ENCODE measurements at places on chromosomes 5 and 9.

DNA sequence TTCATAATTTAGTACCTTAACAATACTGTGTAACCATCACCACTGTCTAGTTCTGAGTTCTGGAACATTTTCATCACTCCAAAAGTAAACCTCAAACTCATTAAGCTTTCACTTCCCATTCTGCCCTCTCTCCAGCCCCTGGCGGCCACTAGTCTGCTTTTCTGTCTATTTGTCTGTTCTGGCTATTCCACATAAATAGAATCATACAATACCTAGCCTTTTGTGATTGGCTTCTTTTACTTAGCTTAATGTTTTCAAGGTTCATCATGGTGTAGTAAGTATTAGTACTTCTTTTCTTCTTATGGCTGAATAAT lies 138.7 kb downstream of the RAPGEF6 start:
- no peak for DNase-seq

DNA sequence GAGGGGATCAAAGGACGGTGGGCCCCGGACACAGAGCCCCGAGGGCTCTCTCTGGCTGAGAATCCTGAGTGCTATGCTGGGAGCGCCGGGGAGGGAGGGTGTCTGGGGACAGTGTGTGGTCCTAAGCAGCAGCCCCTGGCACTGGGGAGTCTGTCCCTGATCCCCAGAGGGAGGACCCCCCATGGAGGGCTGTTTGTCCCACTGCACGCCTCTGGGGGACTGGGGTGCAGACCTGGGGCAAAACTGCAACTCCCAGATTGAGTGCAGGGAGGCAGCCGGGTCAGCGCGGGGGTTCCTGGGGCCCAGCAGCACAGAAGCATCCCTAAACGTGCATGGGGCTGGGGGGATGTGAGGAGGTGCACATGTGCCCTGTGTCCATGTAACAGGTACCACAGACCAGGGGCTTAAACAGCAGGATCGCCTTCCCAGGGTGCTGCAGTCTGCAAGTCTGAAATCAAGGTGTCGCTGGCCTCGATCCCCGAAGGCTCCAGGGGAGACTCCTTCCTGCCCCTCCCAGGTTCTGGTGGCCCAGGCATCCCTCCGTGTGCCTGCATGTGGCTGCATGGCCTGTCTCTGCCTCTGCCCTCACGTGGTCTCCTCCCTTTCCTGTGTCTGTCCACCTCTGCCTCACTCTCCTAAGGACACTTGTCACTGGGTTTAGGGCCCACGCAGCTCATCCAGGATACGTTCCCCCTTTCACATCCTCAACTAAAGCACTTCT lies 35.9 kb upstream of the IRX4 start:
- DNase-seq, result no peak

DNA sequence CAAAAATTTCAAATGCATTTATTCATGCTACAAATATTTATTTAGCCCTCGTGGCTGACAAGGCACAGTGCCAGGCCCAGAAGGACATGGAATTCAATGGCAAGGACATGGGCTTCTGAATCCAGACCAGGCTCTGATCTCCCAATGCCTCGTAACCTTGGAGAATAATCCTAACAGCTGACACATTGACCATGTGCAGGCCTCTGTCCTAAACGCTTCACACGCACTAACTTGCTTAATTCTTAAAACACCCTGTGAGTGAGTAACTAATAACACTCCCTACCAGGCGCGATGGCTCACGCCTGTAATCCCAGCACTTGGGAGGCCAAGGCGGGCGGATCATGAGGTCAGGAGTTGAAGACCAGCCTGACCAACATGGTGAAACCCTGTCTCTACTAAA lies 33.2 kb downstream of the MYO10 start:
- no peak for DNase-seq

- no peak for DNase-seq
These were observed 244.2 kb upstream of the PIK3R1 start for GRCh38 chr5:67971223-67971830.

GRCh38 chr9:108094676-108094993 lies 605.1 kb upstream of the KLF4 start:
- no peak for DNase-seq

DNA sequence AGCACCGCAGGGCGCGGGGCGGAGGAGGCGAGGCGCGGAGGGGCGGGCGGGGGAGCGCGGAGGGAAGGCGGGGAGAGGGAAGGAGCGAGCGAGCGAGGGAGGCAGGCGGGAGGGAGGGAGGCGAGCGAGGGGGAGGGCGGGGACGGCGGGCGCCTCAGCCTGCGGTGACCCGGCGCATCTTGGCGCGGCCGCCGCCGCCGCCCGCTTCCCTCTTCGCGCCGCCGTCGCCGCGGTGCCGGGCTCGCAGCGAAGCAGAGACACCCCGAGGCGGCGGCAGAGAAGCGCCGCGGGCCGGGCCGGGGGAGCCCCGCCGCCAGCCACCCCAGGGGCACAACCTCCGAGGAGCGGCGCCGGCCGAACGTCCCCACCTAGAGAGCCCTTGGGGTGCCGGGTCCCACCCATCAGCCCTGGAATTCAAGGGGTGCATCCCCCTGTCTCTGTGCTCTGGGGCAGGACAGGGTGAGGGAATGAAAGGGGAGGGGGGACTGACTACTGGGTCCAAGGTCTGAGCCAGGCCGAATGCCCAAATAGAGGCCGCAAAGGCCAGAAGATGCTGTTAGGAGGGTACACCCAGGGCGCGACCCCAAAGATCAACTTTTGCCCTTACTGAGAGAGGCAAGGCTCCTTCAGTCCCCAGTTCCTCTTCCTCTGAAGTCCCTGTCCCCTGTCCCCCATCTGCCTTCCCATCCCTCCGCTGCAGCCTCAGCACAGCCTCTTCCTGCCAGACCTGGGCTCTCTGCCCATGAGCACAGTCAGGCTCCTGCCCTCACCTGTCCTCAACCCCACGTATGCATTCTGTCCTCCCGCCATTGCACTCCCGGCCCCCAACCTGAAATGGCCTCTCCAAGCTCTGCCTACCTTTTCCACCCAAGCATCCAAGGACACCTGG lies at the start of gene ADAMTS2:
Gene ADAMTS2 (minus strand): TSS at position 29 of the 889 bp plus-strand sequence. CDS start 133 bp downstream, outside the sequence.
- no peak for DNase-seq

GRCh38 chr9:91837981-91838731 lies 111.9 kb downstream of the ROR2 start:
- no peak for DNase-seq

DNA sequence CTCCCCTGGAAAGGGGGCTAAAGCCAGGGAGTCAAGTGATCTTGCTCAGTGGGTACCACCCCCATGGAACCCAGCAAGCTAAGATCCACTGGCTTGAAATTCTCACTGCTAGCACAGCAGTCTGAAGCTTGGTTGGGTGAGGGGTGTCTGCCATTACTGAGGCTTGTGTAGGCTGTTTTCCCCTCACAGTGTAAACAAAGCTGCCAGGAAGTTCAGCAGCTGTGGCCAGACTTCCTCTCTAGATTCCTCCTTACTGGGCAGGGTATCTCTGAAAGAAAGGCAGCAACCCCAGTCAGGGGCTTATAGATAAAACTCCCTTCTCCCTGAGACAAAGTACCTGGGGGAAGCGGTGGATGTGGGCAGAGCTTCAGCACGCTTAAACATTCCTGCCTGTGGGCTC lies 17.1 kb upstream of the EPB41L4A start:
- no peak for DNase-seq

GRCh38 chr5:171317230-171317629 lies 8.2 kb downstream of the TLX3 start:
- DNase-seq, result no peak

GRCh38 chr5:165360784-165361542 lies 1855.5 kb downstream of the MAT2B start:
- no peak for DNase-seq

GRCh38 chr5:94102849-94103248 lies 361.4 kb upstream of the POU5F2 start:
- DNase-seq, result no peak
